ENCODE measurements at places on chromosomes 5 and 9. TPM values are rescaled to one million over a fixed set of nuclear protein-coding genes. Genes with fewer than 3 reads are reported as not detected.

DNA sequence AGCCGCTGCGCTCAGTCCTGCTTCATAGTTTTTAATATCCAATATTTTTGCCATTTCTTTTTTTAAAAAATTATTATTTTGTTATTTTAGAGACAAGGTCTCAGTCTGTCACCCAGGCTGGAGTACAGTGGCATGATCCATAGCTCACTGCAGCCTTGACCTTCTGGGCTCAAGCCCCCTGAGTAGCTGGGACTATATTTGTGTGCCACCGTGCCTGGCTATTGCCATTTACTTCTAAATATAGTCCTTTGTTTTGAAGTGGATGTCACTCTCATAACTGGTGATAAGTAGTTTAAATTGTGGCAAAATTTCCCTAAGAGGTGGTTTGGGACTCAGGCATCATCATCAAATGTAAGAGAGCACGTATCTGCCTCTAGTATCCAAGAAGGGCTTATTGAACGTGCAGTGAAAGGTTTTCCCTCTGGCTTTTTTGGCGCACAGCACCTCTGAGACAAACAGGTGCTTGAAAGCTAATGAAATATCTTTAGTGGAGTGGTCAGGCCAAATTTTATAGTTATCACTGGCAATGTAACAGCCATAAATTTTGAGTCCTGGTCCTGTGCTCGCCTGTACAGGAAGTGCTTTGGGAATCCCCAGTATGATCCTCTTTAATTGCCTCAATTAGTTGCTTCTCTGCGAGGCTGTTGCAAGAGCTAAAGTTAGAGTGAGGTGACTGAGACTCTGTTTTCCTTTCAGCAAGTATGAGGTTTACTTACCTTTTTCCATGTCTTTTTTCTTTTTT lies 14.8 kb downstream of the STXBP1 start:
- no peak for DNase-seq

DNA sequence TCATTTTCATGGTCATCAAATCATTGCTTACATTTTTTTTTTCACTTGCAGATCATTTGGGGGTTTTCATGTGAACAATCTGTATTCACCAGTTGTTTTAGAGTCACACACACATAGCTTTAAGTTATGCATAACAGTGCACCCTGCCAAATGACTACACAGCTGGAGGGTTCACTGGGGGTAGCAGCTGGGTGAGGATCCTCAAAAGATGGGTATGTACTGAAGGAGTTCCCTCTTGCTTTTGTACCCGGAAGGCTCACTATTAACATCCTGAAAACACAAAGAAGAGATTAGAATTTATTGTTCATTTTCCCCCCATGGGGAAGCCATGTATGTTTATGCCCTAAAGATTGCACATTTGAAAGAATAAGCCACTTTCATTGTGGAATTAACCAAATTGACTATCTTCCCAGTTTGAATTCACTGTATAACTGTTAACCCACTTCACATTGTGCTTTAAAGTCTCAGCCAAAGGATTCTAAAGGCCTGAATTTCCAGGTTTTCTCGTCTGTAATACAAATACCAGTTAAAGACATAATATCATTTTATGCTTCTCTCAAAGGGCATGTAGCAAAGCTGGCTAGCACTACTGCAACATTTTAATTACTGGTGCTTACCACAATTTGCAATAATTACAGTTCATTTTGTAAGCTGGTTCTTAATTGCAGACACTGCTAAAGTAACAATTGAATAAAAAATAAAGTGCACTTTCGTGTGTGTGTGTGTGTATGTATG lies 466.4 kb upstream of the MEF2C start:
- no peak for DNase-seq

DNA sequence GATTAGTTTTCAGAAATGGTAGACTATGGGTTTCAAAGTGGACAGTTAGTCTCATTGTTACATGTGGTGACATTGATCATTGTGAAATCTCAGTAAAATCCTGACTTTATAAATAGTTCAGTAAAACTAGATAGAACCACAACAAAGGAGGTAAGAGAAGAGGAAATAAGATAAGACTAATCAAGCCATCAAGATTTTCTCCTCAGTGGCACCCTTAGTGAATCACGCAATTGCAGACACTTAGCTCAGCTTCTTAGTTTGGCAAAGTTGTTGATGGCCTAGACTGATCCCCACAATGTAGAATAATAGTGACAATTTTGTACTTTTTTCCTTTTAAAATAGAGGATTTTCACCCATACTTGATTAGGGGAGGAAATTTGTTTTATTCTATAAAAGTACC lies 426.7 kb upstream of the ITGA1 start:
- no peak for DNase-seq

GRCh38 chr9:104177003-104177611 lies 83.0 kb downstream of the SMC2 start:
- no peak for DNase-seq

DNA sequence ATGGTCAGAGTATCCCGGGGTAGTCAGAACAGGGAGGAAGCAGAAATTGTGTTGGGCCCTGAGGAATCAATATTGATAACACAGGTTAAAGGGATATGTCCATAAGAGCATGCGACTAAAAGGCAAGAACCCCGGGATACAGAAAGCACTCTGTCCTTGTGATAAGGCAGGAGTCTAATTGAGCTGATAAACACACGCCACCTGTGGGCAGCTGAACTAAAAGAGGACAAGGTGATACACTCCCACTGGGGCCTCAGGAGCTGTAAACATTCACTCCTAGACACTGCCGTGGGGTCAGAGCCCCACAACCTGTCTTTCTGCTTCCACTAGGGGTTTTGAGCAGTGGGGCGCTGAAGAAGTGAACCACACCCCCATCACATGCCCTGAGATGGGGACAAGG lies 144.7 kb upstream of the MPDZ start:
- DNase-seq: no peak

- no peak for DNase-seq
Observed at GRCh38 chr5:129760636-129761325, 12.9 kb downstream of the MINAR2 start.

DNA sequence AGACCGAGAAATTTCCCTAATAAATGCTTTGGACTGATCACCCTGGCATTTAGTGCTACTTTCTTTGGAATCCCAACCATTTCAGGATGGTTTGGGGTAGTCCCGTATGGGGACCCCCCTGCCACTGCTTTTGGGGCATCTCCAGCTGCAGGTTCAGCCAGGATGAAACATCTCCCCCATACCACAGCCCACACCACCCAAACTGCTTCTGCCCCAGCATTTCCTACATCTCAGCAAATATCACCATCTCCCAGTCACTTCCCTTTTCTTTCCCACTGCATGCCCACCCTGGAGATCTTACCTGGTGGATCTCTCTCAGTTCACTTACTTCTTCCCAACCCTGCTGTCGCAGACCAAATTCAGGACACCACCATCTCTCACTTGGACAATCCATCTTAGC lies 4.8 kb upstream of the P4HA2 start:
- no peak for DNase-seq

- DNase-seq: no peak
Observed at GRCh38 chr9:9395539-9395938, 1217.3 kb downstream of the PTPRD start.

DNA sequence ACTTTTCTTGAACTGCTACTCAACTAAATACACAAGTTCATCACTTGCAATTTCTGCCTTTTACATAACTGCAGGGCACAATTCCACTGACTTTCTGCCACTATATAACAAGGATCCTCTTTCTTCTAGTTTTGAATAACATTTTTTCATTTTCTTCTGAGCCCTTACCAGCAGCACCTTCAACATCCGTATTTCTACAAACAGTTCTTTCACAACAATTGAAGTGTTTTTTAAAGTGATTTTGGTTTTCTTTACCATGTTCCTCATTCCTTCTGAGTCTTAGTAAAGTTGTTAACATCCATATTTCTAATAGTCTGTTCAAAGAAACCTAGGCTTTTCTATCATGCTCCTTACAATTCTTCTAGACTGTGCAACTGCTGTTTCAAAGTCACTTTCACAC lies 127.2 kb upstream of the PITX1 start:
- DNase-seq: no peak

- DNase-seq: no peak
Observed at GRCh38 chr5:58828258-58828657, 245.4 kb downstream of the RAB3C start.

- DNase-seq: no peak
Observed at GRCh38 chr5:119031011-119031886, 39.6 kb upstream of the DMXL1 start.

GRCh38 chr5:77849308-77849900 lies 73.3 kb upstream of the TBCA start:
- DNase-seq: no peak

ZDHHC11 gene
- total RNA-seq: not detected

SEC24A gene
- total RNA-seq: 30.4 TPM

GABRA1 gene
- not detected for total RNA-seq
